GM12878 (cell line): ENCODE measurements at places on chromosomes 12 and 14.
A peak's percentile ranks its signal among the peaks of the same experiment; 100 is the strongest.

DNA sequence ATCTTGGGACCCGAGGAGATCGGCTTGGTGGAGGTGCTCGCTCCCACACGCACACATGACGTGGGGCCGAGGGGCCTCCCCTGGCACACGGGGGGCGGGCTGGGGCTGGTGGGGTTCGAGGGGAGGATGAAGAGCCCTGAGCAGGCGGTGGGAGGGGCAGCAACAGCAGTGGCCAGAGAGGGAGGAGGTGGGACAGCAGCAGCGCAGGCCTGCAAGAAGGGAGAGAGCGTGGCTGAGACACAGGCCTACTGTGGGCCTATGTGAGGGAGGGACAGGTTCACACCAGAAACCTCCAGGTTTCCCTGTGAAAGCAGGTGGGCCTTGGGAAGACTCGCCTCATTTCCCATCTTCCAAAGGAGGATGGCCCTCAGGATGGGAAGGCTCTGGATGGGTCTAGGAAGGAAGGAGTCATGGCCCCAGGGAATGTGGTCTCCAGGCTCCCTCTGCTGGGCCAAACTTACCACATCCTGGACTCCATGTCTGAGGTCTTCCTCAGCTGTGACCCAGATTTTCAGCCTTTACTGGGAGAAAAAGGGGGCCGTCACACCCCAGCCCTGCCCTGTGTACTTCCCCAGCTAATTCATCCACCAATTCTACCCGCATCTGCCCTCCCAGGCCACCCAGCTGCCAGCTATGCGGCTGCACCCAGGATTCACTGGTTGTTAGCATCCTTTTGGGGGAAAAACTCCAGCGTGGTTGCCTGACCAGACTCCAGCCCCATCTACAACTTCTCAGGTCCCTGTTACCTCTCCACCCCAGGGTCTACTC lies 2.8 kb downstream of the PIANP start:
- no peak for DNase-seq

GRCh38 chr12:124898200-124898922 lies 16.1 kb downstream of the UBC start:
- no peak for DNase-seq

DNA sequence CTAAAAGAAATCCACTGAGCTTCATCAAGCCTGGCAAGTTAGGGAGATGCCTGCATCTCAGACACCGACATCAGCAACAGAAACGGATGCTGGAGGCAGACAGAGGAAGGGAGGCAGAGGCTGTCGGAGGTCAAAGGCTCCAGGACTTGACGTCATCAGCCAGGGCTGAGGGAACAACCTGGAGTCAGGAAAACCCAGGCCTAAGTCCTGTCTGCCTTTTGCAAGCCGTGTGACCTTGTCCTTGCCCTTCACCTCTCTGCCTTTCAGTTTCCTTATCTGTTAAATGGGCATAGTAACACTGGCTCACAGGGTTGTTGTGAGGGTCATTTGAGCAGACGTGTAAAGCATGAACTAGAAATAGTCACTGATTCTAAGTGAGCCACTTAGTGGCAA lies 194.2 kb downstream of the BCL11B start:
- DNase-seq = no peak

- no peak for DNase-seq
These were observed 371.2 kb downstream of the BTG1 start for GRCh38 chr12:91774434-91774921.

- no peak for DNase-seq
These were observed 157.5 kb upstream of the LRIG3 start for GRCh38 chr12:59077575-59078426.

- no peak for DNase-seq
These were observed 610.4 kb downstream of the MED13L start for GRCh38 chr12:115667116-115667515.

DNA sequence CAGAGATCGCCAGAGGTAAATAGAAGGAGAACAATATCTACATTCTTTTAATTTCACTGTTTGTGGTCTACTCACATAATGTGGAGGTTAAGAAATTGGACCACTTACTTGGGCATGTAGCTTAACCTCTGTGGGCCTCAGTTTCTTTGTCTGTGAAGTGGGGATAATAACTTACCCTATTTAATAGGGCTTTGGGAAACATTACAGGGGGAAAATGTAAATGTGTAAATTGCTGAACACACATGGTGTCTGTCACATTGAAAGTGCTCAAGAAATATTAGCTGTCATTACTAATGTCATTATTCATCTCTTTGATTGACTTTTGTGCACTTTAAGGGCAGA lies 140.5 kb downstream of the SLC8A3 start:
- DNase-seq = no peak

GRCh38 chr12:122348505-122348904 lies 74.0 kb downstream of the CLIP1 start:
- DNase-seq = no peak

DNA sequence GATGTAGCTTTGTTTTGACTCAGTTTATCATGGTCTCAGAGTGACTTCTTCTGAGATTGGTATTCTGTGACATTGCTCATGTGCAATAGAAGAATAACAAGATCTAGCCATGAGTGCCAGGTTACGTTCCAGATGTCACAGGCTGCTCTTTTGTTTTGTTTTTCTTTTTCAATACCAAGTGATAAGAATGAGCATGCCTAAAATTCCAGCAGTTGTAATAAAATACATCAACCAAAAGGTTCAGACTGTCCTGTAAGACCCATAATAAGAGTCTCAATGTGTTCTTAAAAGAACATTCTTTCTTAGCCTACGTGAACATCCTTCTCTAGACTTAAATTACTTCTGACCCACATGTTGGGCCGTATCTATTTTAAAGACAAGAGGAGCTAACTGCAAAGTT lies 669.2 kb downstream of the DIO2 start:
- no peak for DNase-seq

GRCh38 chr14:104443391-104444158 lies 136.0 kb upstream of the C14orf180 start:
- DNase-seq = no peak

DNA sequence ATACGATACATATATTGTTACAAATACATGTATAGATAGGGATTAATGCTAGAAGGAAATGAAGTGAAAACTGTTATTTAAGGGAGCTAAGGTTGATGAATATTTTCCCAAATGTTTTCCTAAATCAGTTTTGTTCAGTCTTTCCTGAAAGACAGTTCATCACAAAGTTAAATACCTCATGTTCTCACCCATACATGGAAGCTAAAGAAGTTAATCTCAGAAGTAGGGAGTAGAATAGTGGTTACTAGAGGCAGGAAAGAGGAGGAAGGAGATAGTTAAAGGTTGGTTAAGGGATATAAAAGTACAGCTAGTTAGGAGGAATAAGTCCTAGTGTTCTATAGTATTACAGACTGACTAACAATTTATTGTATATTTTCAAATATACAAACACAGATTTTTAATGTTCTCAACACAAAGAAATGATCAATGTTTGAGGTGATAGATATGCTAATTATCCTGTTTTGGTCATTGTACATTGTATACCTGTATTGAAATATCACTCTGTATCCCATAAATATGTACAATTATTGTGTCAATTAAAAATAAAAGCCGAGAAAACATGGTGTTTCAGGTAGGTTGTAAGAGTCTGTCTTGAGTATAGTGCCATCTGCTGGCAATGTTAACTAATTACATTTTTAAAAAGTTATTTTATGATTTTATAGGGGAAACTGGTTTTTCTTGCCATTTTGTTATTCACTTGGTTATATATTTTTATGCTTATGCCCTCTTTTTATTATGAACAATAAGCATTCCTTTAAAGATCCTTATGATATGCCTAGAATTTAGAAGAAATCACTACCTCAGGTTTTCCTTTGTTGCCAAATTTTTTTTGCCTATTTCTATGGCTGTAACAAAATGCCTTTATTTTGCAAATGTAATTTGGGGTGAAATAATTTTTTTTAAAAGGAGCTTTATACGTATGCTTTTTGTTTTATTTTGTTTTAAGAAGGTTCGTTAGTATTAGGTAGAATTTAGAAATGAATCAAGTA lies 26.9 kb downstream of the ZDHHC17 start:
- DNase-seq = no peak

- DNase-seq = no peak
These were observed 86.1 kb upstream of the DYNC1H1 start for GRCh38 chr14:101878211-101878821.

DNA sequence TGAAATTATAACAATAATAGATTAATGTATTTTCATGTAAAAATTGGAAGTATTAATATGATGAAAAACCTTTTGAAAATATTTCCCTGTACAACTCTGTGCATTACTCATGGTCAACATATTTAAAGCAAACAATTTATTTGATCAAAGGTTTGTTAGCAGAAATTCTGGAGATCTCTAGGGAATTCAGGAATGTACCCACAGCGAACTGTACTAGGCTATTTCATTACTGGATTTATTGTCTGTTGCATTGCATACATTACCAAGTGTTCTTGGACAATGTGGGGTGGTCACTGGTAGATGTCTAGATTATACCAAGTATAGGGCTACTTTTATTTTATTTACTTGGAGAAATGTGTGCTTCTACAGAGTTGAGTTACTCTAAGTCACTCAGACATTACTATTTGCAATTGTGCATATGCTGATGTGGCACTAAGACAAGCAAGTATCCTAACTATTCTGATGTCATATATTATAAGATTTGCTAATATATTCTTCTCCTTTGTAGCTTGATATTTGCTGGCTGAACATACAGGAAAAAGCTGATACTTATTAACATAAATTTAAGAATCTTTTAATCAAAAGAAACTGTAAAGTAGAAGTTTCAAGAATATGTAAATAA lies 323.3 kb downstream of the CCER1 start:
- no peak for DNase-seq

GRCh38 chr12:50175716-50176026 lies 8.5 kb upstream of the CERS5 start:
- DNase-seq = no peak

GRCh38 chr12:67827820-67828383 lies 161.3 kb upstream of the IFNG-AS1 start:
- DNase-seq = no peak

DNA sequence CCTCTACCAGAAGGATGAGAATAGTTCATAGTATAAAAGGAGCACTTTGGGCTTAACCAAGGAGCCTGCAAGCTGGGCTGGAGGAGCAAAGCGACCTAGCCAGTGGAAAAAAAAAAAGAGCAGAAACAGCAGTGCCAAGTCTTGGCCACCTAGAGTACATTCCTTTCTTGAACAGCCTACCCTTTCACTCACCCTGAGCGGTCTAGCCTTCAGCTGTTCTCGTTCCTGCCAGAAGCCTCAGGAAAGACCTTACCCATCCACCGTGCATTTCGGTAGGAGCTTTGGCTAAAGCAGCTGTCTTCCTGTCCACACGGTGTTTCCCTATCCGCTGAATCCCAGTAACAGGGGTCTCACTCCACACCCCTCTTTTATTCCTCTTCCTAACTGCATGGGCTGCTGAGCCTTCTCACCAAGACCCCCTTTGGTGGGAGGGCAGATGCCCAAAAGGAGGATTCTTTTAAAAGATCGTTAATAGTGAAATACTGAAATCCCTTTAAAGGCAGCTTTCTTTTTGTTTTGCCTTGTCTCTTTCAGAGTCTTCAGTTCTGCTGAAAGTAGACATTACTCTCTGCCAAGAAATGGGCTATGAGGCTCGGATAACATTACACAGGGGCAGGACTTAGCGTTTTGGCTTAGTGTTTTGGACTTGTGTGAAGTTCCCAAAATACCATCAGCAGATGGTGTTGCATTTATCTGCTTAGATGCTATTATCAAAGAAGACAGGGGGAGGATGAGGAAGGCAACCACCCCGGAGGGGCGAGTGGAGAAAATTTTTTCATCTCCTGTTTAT lies 88.5 kb upstream of the METAP2 start:
- no peak for DNase-seq

- DNase-seq = no peak
These were observed 8.9 kb downstream of the GPR132 start for GRCh38 chr14:105056303-105056831.

DNA sequence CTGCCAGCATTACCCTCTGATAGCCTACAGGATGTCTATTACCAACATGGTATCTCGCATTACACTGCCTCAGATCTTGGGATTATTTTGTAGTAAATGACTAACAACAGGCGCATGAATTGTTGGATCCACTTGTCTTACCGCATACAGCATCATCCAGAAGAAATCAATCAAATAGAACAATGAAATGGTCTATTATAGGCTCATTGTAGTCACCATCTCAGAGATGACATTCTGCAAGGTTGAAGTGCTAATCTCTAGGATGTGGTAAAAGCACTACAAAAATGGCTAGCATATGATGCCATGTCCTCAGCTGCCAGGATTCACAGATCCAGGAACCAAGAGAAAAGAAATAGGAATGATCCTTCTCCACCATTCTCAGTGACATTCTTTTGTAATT lies 52.0 kb downstream of the WASHC3 start:
- DNase-seq = no peak

DNA sequence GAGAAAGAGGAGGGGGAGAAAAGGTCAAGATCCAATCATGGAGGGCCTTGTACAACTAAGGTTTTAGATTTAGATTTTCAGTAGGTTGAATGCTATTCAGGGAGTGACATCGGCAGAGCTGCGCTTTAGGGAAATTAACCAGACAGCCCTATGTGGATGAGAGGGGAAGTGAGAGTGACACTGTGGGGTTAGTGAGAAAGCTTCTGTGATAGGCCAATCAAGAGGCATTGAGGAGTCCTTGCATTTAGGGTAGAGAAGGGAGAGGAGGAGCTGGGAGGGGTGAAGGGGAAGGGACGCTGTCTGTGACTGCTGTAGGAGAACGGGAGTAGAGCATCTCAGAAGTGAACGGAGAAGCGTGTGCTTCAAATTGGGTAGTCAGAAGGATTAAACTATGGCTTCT lies 3.4 kb downstream of the HSD17B6 start:
- peak; percentile 70 for DNase-seq

- no peak for DNase-seq
These were observed 10.0 kb downstream of the HIP1R start for GRCh38 chr12:122845041-122845864.

DNA sequence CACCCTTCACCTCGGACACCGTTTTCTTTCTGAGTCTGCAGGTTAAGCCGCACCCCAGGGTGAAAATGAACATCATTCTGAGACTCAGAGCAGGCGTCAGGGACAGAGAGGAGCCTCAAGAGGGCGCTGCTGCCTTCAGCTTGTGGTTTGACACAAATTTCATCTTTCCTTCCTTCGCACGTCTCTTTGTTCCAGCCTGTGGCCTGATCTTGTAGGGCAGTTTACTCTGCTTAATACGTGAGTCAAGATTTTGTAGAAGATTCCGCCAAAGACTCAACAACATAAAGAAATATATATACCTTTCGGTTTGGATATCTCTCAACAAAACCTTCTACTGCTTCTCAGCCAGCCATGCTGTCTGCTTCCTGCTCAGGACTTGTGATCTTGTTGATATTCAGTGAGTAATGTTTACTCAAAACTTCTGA lies 329.3 kb upstream of the OR4E1 start:
- DNase-seq = no peak

DNA sequence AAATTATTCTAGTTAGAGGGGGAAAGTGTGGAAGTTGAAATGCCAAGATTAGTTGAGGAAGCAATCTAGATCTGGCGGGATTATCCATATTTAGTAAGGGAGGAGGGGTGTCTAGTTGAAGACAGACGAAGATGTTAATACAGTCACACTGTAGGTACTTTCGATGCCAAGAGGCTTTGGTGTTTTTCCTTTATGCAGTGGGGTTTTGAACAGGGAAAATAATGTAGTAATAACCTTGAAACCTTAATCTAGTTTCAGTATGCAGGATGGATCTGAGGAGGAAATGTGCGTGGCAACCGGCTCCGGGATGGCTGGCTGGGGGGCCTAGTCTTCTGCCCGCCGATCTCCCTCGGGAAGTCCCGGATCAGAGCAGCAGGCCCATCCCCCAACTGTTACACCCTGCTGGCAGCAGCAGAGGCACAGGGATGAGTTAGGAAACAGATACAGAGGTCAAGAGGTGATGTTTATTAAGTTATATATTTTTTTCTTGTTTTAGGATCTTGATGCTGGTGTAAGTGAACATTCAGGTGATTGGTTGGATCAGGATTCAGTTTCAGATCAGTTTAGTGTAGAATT lies 27.4 kb downstream of the MDM2 start:
- DNase-seq = no peak
